ENCODE measurements at places on chromosomes 13 and 19. TPM values are rescaled to one million over a fixed set of nuclear protein-coding genes. Genes with fewer than 3 reads are reported as not detected.
A peak's percentile ranks its signal among the peaks of the same experiment; 100 is the strongest.

DNA sequence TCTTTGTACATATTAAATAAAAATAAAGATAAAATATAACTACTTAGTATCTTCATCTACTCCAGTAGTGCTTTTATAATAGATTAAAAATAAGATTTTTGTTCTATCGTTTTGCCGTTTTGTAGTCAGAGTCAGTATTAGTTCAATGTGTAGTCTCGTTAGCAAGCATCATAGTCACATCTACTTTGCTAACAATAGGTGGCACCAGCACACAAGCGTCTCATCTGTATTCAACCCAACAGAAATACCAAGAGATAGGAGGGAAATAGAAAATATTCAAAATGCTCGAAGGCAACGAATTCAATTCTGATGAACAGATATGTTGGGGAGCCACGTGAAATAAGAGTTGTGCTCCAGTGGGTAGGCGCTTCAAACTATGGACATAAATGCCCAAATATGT lies 21.4 kb upstream of the MICU2 start:
- H3K27ac ChIP-seq, result no peak overlapping the region
- no peak overlapping the region for H3K4me3 ChIP-seq
- no peaks in the 10 kb centered on the region for H3K4me1 ChIP-seq
- no peak for DNase-seq

DNA sequence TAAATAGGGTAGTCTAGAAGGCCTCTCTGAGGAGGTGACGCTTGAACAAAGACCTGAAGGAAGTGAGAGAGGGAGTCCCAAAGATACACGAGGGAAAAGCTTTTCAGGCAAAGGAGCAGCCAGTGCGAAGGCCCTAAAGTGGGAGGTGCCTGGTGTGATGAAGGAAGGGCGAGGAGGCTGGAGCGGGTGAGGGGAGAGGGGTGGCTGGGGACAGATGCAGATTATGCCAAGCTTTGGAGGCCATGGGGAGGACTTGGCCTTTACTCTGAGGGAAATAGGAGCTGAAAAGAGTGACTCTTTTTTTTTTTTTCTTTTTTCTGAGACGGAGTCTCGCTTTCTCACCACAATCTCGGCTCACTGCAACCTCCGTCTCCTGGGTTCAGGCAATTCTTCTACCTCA lies 2.9 kb downstream of the CLPTM1 start:
- DNase-seq, result no peak
- peaks cover 25% of the 10 kb centered on the region for H3K36me3 ChIP-seq
- H3K4me1 ChIP-seq, result peaks cover 7% of the 10 kb centered on the region
- no peak overlapping the region for H3K4me3 ChIP-seq
- H3K27ac ChIP-seq, result no peak overlapping the region

GRCh38 chr19:35615036-35615435 lies 2.5 kb downstream of the HAUS5 start:
- H3K36me3 ChIP-seq, result peaks cover 14% of the 10 kb centered on the region
- no peak overlapping the region for H3K27ac ChIP-seq
- H3K27me3 ChIP-seq, result no peaks in the 10 kb centered on the region
- H3K4me1 ChIP-seq, result no peaks in the 10 kb centered on the region

DNA sequence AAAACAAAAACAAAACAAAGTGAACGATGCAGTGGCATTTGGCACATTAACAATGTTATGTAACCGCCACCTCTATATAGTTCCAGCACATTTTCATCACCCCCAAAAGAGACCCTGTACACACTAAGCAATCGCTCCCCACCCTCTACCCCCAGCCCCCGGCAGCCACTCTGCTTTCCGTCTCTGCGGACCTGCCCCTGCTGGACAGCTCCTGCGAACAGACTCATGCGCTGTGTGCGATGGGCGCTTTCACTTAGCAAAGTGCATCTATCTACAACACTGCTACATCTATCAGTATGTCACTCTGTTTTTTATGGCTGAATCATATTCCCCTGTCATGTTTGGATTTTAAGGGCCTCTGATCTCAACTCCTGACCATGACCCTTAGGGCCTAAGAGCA lies 25.1 kb upstream of the TMEM160 start:
- no peaks in the 10 kb centered on the region for H3K4me1 ChIP-seq
- H3K27me3 ChIP-seq, result no peaks in the 10 kb centered on the region
- H3K4me3 ChIP-seq, result no peak overlapping the region
- no peak overlapping the region for H3K27ac ChIP-seq

- no peak overlapping the region for H3K4me3 ChIP-seq
- no peaks in the 10 kb centered on the region for H3K4me1 ChIP-seq
- H3K27ac ChIP-seq, result no peak overlapping the region
- no peak for DNase-seq
Observed at GRCh38 chr13:44669534-44669933, 93.4 kb upstream of the TSC22D1 start.

DNA sequence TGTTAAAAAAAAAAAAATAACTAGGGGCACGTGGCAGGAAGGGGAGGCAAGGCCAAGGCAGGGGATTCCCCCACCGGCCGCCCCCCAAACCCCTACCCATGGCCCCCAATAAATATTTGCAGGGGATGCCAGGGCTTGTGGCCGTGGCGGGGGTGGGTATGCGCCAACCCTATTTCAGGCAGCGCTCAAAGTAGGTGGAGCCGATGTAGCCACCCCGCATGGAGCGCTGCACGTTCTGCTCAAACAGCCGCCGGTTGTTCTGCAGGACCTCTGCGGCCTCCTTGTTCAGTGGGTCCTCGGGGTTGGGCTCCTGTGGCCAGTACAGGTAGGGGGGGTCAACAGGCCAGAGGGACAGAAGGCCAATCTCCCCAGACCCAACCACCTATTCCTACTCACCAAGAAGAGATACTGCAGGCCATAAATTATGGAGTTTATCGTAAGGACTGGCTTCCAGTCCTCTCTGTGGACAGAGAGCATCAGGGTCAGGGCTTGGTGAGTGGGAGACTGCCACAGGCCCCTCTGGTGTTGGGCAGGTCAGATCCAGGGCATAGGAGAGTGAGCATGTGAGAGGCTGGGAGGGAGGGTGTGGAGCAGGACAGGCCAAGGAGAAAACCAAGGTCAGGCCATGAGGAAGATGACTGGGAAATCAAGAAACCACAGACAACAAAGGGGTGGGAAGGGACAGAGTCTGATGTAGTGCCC lies 1.2 kb upstream of the CHMP2A start:
- no peak for DNase-seq
- no peak overlapping the region for H3K27ac ChIP-seq
- H3K36me3 ChIP-seq, result peaks cover 43% of the 10 kb centered on the region
- no peaks in the 10 kb centered on the region for H3K4me1 ChIP-seq

DNA sequence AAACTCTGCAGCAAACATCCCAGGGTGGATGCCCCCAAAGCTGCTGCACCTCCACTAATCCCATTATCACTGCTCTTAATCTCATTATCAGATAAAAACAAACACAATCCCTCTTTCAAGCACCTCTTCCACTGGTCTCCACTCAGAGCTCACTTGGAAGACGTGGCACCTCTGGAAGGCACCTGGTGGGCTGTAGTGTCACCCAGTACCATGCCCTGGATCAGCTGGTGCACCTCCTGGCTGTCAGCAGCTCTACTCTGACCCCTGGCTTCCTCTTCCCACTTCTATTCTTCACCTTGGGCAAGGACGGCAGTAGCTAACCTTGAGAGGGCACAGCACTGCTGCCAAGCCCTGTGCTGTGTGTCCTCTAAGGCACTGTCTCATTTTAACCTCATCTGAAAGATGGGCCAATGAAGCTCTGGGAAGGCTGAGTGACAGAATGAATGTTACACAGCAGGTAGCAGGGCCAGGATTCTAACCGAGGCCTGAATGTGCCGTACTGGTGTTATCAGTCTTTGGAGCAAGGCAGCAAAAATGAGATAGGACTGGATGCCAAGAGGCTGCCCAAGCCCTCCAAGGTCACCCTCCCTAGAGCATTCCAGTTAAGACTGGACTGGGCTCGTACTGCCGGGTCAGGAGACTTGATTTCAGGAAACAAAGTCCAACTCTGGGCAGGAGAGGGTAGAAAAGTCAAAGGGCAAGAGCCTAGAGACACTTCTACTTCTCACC lies 7.4 kb downstream of the BRD4 start:
- peak overlapping the region; percentile 19 for H3K27ac ChIP-seq
- H3K36me3 ChIP-seq, result no peaks in the 10 kb centered on the region
- peak overlapping the region; percentile 32 for H3K4me3 ChIP-seq

DNA sequence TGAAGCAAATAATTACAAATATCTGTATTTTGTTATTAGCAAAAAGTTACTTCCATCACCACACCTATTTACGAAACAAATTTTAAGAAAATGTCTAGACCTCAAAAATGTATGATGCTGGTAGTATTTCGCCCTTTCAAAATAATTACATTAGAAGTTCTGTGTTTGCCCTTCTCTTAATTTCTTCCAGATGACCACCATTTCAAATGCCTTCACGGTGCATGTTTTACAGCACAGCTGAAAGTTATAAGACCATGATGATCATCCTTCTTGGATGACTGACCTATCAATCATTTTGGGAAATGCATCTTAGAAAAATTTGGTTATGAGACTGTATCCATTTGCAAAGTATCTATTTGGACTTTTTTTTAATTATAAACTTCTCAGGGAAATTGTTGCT lies 390.8 kb downstream of the SLITRK6 start:
- H3K27ac ChIP-seq, result no peak overlapping the region
- no peak overlapping the region for H3K4me3 ChIP-seq
- H3K36me3 ChIP-seq, result no peaks in the 10 kb centered on the region

- H3K4me1 ChIP-seq, result no peaks in the 10 kb centered on the region
- no peak overlapping the region for H3K4me3 ChIP-seq
- no peak for DNase-seq
- H3K27ac ChIP-seq, result no peak overlapping the region
- H3K36me3 ChIP-seq, result no peaks in the 10 kb centered on the region
Observed at GRCh38 chr13:33352041-33352440, 66.5 kb upstream of the STARD13 start.

- no peaks in the 10 kb centered on the region for H3K36me3 ChIP-seq
- no peak overlapping the region for H3K27ac ChIP-seq
- peaks cover 3% of the 10 kb centered on the region for H3K4me1 ChIP-seq
- H3K27me3 ChIP-seq, result no peaks in the 10 kb centered on the region
Observed at GRCh38 chr19:31531326-31531725, 182.1 kb upstream of the TSHZ3 start.

- no peaks in the 10 kb centered on the region for H3K27me3 ChIP-seq
- peaks cover 5% of the 10 kb centered on the region for H3K4me1 ChIP-seq
- peaks cover 13% of the 10 kb centered on the region for H3K36me3 ChIP-seq
- peak; percentile 95 for DNase-seq
Observed at GRCh38 chr19:51688671-51689571, 4.2 kb upstream of the SPACA6 start.

GRCh38 chr13:91609353-91609752 lies 210.9 kb downstream of the GPC5 start:
- no peaks in the 10 kb centered on the region for H3K4me1 ChIP-seq
- H3K27me3 ChIP-seq, result no peaks in the 10 kb centered on the region
- no peak overlapping the region for H3K27ac ChIP-seq
- no peaks in the 10 kb centered on the region for H3K36me3 ChIP-seq
- H3K4me3 ChIP-seq, result no peak overlapping the region
- no peak for DNase-seq

GRCh38 chr19:6378486-6378885 lies 2.8 kb upstream of the PSPN start:
- peaks cover 5% of the 10 kb centered on the region for H3K4me1 ChIP-seq
- no peak overlapping the region for H3K4me3 ChIP-seq
- no peak overlapping the region for H3K27ac ChIP-seq

GRCh38 chr19:56252699-56253422 lies 19.7 kb upstream of the EDDM13 start:
- H3K4me3 ChIP-seq, result peak overlapping the region; percentile 60
- H3K36me3 ChIP-seq, result no peaks in the 10 kb centered on the region

DNA sequence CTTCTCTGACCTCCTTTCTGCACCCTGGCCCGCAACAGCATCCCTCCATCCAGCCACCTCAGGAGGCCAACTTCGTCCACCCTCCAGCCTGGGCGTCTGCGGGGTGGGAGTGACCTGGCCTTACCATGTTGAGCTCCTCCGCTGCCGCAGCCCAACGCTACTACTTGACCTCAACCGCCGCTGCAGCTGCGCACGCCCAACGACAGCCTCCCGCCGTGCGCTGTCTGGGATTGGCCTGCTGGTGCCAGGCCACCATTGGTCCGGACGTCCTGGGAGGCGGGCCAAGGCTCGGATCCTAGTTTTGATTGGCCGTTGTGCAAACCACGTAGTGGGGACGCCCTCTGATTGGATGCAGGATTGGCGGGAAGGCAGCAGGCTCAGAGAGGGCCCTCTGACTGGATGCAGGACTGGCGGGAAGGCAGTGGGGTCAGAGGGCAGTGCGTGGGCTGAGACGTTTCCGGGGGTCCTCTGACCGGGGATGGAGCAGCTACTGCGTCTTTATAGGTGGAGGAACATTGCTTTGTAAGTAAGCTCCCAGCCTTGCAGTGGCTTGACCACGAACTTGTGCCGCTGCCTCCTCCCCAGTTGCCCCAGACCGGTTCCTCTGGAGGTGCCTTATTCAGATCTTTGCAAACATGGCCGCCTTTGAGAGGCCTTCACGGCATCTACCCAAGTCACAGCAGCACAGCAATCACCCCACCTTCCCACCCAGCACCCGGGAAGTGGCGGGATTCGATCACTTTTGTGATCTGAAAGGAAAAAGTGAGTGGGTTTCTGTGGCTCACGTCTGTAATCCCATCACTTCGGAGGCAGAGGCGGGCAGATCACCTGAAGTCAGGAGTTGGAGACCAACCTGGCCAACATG lies at the start of gene TUBA3C:
TUBA3C (minus strand) TSS at position 204 of the 865 bp plus-strand sequence; CDS start at position 127, 77 bp downstream.
- H3K27ac ChIP-seq, result no peak within 1 kb of the TSS
- no peak within 1 kb of the TSS for H3K4me3 ChIP-seq
- no peaks in the 10 kb centered on the region for H3K27me3 ChIP-seq
- H3K36me3 ChIP-seq, result no peaks in the 10 kb centered on the region

DNA sequence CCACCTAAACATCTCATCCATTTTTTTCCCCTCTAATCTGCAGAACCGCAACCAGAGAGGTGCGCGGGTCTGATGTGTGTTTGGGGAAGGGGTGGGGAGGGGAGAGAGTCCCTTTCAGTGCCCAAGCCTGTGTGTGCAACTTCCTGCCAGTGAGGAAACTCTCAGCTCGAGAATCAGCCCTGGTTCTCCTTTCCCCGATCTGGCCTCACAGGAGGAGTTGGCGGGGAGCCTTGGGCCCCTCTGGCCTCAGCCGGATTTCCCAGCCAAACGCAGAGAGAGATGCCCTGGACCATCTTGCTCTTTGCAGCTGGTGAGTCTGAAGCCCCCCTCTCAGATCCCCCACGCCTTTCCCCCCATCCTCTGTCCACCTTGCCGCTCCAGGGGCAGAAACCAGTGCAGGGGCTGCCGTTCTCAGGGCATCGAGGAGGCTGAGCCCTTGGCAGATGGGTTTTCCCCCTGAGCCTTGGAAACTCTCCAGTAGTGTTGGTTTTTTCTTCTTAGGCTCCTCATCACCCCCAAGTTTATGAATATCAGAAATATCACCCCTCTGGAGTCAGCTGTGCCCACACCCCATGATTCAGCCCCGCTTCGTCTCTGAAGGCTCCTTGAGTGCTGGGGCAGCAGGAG lies at the start of gene C19orf38:
C19orf38 (plus strand) TSS at position 186 of the 627 bp plus-strand sequence; CDS start at position 280, 94 bp downstream.
- H3K4me3 ChIP-seq, result no peak within 1 kb of the TSS
- H3K27ac ChIP-seq, result no peak within 1 kb of the TSS
- no peaks in the 10 kb centered on the region for H3K36me3 ChIP-seq
- H3K27me3 ChIP-seq, result no peaks in the 10 kb centered on the region
- no peak for DNase-seq
- no peaks in the 10 kb centered on the region for H3K4me1 ChIP-seq

The ZNF415 gene
- 12.5 TPM for total RNA-seq

The ODAD3 gene
- 0.88 TPM for total RNA-seq

The SIGLEC8 gene
- not detected for total RNA-seq

The C2CD4C gene
- 5.6 TPM for total RNA-seq

The NLRP9 gene
- total RNA-seq, result not detected

The C1QTNF9 gene
- total RNA-seq, result not detected

The C13orf42 gene
- 17.6 TPM for total RNA-seq

The CYP4F2 gene
- total RNA-seq, result not detected

Measured in endodermal cell (in vitro differentiated cells).